ENCODE measurements at places on chromosomes 12 and 14.

DNA sequence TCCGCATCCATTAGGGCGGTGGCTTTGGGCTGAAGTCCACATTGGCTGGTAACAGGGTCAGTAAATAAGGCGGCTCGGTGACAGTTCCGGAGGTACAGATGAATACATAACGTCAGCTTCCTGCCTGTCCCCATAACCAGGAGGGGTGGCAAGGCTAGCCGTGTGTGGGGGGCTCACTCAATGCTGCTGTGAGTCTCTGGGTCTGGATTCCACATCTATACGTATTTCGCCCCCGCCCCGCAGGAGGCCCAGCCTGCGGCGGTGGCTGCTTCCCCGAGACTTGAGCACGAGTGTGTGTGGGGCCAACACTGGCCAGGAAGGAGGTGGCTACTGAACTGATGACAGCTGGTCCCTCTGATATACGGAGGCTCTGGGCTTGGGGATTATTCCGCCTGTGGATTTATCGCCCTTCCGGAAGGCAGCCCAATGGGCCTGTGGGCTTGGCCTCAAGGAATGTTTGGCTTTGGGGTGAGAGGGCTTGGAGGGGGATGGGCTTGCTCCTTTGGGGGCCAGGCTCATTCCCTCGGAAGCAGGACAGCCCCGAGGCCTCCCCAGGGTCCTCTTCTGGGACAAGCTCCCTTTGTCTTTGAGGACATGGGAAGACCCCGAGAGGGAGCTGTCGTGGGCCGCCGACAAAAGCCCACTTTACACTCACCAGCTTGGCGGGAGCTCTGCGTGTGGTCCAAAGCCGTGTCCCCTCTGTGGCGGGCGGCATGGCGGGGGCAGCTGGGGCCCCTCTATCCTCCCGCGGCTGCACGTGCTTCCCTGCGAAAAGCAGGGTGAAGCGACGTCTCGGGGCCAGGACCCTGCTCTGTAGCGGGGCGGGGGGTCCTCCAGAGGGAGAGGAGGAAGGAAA lies 82.1 kb downstream of the KIF26A start:
- DNase-seq, result no peak

- DNase-seq, result no peak
Observed at GRCh38 chr12:98352218-98352811, 163.1 kb upstream of the TMPO start.

GRCh38 chr12:75750716-75751306 lies 239.4 kb upstream of the KRR1 start:
- no peak for DNase-seq

GRCh38 chr12:119409043-119409442 lies 74.5 kb downstream of the CCDC60 start:
- DNase-seq, result no peak

- no peak for DNase-seq
Observed at GRCh38 chr12:57188090-57188425, 28.5 kb upstream of the NXPH4 start.

DNA sequence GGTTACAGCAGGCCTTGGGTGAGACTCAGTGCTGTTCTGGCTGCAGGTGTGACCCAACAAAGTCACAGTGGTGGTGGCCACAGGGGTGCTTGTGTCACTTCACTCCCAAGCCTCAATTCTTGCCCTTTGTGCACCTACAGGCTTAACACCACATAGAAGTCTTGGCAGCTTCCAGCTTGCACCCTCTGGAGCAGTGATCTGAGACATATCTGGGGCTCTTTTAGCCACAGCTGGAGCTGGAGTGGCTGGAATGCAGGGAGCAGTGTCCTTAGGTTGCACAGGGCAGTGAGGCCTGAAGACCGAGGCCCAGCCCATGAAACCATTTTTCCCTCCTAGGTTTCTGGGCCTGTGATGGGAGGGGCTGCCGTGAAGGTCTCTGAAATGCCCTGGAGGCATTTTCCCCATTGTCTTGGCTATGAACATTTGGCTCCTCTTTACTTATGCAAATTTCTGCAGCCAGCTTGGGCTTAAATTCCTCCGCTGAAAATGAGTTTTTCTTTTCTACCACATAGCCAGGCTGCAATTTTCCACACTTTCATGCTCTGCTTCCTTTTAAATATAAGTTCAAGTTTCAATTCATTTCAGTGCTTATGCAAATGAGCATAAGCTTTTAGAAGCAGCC lies 37.7 kb downstream of the ADAM21 start:
- no peak for DNase-seq

- DNase-seq, result no peak
Observed at GRCh38 chr14:99430491-99430890, 50.2 kb downstream of the SETD3 start.

DNA sequence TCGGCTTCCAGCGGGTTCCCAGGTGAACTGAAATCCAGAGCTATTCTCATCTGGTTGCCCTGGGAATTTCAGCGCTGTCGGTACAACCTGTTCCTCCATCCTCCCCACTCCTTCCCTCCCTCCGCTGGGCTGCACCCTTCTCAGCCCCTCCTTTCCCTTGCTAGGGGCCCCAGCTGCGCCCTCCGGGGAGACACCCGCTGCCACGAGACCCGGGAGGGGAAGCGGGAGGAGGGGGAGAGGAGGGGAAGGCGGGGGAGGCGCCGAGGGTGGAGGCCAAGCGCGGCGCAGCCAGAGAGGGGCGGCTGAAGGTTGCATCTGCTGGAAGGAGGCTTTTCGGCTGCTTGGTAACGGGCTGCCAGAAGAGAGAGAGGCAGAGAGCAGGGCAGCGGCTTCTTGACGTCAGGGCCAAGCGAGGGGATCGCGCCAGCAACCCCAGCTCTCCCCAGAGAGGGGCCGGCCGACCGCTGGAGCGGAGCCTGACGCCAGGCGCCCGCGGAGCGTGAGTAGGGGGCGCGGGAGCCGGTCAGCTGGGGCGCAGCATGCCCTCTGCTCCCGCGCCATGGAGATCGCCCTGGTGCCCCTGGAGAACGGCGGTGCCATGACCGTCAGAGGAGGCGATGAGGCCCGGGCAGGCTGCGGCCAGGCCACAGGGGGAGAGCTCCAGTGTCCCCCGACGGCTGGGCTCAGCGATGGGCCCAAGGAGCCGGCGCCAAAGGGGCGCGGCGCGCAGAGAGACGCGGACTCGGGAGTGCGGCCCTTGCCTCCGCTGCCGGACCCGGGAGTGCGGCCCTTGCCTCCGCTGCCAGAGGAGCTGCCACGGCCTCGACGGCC lies at the start of gene KCNA5:
KCNA5 (plus strand) TSS at position 291 of the 831 bp plus-strand sequence; CDS start at position 560, 269 bp downstream.
- DNase-seq, result peak; percentile 52

DNA sequence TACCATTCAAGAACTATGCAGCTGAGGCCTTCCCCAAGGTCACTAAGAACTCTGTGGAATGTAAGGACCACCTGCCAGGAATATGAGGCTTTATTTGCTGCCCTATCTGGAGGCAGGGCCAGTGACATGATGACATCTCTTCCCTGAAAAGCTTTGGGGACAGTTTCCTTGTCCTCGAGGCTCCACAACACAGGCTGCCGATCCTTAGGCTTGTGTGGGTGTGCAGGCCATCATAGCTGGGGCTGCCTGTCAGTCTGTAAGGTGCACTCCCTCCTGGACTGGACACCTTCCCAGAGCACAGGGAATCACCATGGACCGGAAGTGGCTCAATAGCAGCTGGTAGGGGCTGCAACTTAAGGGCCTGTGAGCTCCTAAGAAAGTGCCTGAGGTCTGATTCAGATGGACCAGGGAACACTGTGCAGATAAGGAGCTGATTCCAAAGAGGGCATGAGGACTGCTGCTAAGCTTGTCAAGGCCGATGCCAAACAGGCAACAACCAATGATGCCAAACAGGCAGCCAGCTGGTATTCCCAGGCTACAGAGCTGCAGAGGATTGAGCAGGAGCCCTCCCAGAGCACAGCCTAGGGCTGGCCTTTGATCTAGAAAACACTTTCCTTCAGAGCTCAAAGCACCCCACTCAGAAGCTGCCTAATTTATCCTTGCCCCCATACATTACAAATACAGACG lies 84.3 kb downstream of the CRACR2A start:
- DNase-seq, result no peak

- DNase-seq, result no peak
Observed at GRCh38 chr14:74015176-74015575, 3.9 kb downstream of the ENTPD5 start.

DNA sequence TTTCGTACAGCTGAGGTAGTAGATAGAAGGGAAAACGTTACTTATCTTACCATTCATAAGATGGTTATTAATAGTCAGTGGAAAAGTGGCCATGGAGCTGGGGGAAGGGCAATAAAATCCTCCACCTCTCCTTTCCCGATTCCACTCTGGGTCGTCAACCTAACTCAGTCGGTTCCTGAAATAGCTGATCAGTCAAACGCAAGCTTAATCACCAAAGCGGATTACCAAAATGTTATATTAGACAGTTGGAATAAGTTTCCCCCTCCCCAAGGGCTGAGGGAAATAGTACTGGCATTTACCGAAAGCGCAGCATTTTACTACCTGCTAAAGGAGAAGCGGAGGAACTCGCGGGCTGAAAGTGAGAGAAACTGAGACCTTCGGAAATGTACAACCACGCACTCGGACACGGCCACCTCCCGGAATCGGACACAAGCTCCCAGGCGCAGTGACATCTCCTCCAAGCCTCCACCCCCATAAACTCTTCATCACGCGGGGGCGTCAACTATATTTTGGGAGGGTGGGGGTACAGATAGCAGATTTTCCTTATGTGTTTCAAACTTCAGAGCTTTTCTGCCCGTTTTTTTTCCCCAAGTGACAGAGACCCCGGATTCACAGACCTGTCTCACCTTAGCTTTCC lies 1.2 kb downstream of the PPM1H start:
- no peak for DNase-seq
